ENCODE measurements at places on chromosomes 6 and 20.

GRCh38 chr6:32642720-32643106 is 5.5 kb downstream of the HLA-DQA1 start:
- DNase-seq: no peak

DNA sequence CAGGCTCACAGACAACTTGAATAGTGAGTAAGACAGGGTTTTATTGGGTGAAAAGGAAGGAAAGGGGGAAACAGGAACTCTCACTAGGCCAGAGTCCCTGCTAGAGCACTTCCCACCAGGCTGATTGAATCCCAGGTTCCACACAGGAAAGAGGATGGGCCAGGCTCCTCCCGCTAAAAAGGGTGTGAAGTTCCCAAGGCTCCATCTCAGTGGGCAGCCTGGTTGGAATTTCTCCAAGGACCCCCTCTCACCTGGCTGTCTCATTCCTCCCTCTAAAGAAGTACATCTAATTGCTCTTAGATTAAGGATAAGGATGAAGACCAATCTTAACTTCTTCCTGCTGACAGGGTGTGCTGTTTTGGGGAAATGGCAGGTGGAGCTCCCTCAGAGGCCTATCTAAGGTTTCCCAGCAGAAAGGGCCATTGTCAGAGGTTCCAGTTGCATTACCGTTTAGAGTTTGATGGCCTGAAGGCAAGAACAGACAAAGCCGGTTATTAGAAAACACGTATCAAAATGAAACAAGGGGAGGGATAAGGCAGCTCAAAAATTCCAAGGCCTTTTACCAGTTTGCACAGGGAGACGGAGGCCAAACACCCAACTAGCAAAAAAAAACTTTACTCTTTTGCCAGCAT is 21.5 kb downstream of the COL19A1 start:
- DNase-seq: no peak

DNA sequence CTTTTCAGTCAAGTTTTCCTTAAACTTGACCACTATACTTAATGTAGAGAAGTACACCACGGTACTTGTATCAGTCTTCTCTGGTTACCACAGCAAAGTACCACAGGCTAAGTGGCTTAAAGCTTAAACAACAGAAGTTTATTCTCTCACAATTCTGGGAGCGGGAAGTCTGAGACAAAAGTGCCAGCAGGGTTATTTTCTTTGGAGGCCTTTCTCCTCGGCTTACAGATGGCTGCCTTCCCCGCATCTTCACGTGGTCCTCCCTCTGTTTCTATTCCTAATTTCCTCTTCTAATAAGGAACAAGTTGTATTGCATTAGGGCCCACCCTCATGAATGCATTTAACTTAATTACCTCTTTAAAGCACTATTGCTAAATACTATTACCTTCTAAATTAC is 258.0 kb downstream of the PLCB1 start:
- no peak for DNase-seq

DNA sequence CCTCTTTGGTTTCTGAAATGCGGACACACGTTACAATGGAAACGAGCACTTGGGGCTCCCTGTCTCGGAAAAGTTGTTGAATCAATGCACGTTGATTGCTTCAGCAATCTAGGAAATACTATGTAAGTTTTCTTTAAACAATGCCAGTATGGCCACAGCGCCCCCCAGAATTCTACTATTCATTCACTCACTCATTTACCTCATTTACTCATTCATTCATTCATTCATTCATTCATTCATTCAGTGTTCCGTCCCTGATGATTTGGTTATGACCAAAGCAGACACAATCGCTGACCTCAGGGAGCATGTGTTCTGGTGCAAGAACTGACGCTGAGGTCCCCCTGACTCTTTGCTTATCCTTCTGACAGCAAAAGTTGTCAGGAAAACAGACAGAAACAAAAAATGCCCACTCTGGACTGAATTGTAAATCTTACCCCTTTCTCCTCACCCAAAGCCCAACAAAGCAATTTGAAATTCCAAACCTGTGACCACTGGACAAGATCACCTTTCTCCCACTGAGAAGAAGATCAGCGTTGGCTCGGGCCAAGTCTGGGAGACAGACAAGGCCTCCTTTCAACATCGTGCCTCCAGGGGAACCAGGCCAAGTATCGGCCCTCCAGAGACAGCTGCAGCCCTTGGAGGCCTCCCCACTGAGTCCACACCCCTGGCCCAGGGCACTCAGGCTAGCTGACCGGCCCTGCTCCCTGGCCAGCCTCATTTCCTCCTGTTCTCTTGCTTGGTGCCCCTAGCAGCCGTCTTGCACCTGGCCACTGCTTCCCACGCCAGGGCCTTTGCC is 15.0 kb upstream of the PMEPA1 start:
- DNase-seq: no peak

GRCh38 chr20:40282941-40283340 is 406.1 kb downstream of the MAFB start:
- DNase-seq: no peak

- no peak for DNase-seq
These were observed 127.6 kb upstream of the FOXQ1 start for GRCh38 chr6:1184318-1184717.

- DNase-seq: peak; percentile 68
These were observed 41.9 kb upstream of the NOL4L start for GRCh38 chr20:32626859-32627636.

DNA sequence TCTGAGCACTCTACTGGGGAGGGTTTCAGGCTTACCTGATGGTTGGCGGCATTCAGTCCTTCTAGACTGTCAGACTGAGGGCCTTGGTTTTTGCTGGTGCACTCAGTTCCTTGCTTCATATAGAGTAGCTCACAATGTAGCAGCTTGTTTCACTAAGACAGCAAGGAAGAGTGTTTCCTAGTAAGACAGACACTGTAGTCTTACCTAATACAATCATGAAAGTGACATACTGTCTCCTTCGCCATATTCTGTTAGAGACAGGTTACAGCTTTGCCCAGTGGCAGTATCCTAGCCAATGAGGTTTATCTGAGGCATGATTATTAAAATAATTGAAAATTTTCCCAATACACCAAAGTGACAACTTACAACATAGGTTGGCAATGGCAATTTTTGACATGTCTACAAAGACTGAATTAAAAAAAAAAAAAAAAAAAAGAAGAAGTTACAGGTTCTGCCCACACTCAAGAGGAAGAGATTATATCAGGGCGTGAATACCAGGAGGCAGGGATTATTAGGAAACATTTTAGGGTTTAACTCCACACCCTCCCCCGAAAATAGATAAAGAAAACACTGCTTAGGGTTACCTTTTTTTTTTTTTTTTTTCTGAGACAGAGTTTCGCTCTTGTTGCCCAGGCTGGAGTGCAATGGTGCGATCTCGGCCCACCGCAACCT is 66.8 kb downstream of the SCAND1 start:
- DNase-seq: no peak

- no peak for DNase-seq
These were observed 33.4 kb upstream of the MAS1L start for GRCh38 chr6:29521006-29521680.

Measured in eye (tissue), 1 donor.